Cortex of kidney (tissue), 1 donor: ENCODE measurements at places on chromosomes 16 and 17.

- no peak for DNase-seq
Measured at GRCh38 chr16:84843149-84844048, 23.6 kb downstream of the CRISPLD2 start.

GRCh38 chr16:66619534-66620428 lies 15.3 kb downstream of the CMTM3 start:
- no peak for DNase-seq

GRCh38 chr16:27313422-27314160 lies at the start of gene IL4R:
Gene IL4R, plus strand, starts transcription at chr16:27313974. Its CDS starts 26,230 bp downstream, at chr16:27340204.
- DNase-seq, result no peak

GRCh38 chr16:63921737-63922295 lies 1200.0 kb downstream of the CDH11 start:
- DNase-seq, result no peak

GRCh38 chr17:14833201-14833785 lies 431.8 kb downstream of the PMP22 start:
- DNase-seq, result no peak

GRCh38 chr16:85379041-85380001 lies 233.8 kb upstream of the GSE1 start:
- no peak for DNase-seq

GRCh38 chr16:15765880-15766279 lies 90.9 kb downstream of the MYH11 start:
- no peak for DNase-seq

DNA sequence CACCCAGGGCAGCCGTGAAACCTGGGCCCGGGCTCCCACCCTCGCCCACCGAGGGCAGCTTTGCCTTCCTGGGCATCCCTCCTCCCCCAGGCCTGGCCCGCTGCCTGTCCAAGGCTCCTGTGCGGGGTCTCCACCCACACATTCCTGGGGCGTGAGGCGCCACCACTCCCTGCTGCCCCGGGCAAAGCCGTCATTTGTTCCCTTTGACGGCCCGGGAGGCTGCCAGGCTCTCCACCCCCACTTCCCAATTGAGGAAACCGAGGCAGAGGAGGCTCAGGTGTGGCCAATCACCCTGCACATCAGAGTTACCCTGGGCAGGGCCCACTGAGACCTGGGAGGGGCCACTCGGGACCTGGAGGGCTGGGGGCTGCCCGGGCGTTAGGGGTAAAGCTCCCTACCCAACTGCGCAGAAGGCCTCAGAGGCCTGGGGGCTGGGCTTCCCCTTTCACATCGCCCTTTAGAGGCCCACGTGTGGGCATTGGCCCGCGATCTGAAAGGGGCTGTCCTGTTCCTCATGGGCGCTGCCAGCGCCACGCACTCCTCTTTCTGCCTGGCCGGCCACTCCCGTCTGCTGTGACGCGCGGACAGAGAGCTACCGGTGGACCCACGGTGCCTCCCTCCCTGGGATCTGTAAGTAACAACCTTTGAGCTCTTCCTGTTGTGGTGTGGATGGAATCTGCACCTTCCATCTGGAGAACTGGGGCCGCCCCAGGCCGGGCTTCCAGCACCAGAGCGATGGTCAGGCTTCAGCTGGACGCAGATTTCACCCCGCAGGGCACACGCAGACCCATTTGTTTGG lies at the start of gene MSLN:
Gene MSLN, plus strand, starts transcription at position 190 of the 799 bp plus-strand sequence. CDS start 1,947 bp downstream, outside the sequence.
- no peak for DNase-seq

GRCh38 chr16:31228206-31228605 lies 11.3 kb upstream of the PYDC1 start:
- no peak for DNase-seq

GRCh38 chr16:84585886-84586285 lies 32.0 kb downstream of the COTL1 start:
- no peak for DNase-seq

DNA sequence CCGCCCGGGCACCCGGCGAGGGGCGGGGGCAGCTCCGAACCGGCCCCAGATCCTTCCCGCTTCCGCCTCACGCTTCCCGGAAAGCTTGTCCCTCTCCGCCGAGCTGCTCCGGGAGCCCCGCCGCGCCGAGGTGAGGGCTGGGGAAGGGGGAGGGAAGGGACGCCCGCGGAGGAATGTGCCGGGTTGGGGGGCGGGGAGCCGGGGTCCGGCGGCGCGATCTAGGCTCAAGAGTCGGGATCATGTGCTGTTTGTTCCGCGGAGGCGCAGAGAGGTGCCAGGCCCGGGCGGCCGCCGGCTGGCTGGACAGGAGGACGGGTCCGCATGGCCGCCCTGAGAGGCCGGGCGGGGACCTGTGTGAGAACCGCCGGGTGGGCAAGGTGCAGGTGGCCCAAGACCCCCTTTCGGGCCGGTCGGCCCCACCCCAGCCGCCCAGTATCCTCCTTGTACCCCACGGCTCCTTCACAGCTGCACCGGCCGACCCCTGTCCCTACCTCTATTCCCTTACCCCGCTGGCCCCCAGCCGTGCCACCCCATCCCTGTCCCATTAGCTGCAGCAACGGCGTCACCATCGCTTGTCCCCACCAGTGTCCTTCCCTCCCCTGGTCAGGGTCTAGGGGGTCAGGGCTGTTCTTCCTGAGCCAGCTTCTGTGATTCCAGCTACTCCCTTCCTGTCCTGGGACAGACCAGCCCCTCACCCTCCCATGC lies 429 bp downstream of the KIF1C start:
- DNase-seq, result no peak

- DNase-seq, result no peak
Measured at GRCh38 chr16:56241596-56241995, 50.3 kb downstream of the GNAO1 start.

GRCh38 chr17:51524524-51524923 lies 264.2 kb downstream of the UTP18 start:
- no peak for DNase-seq

DNA sequence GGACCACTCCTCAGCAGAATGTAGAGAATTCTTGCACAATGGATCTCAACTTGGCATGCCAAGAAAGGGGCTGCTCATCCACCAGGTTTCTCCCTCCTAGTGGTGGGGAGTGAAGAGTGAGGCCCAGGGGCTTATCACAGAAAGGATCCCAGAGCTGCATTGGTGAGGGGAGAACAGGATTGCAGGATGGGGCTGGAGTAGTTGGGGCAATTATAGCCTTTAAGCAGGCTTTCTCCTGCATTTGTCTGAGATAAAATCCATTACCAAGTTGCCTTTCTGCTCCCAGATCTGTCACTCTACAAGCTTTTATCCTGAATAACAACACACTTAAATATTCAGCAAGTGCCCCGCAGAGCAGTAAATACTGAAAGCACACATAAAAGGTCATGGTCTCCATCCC lies 130.8 kb upstream of the CES5A start:
- no peak for DNase-seq

DNA sequence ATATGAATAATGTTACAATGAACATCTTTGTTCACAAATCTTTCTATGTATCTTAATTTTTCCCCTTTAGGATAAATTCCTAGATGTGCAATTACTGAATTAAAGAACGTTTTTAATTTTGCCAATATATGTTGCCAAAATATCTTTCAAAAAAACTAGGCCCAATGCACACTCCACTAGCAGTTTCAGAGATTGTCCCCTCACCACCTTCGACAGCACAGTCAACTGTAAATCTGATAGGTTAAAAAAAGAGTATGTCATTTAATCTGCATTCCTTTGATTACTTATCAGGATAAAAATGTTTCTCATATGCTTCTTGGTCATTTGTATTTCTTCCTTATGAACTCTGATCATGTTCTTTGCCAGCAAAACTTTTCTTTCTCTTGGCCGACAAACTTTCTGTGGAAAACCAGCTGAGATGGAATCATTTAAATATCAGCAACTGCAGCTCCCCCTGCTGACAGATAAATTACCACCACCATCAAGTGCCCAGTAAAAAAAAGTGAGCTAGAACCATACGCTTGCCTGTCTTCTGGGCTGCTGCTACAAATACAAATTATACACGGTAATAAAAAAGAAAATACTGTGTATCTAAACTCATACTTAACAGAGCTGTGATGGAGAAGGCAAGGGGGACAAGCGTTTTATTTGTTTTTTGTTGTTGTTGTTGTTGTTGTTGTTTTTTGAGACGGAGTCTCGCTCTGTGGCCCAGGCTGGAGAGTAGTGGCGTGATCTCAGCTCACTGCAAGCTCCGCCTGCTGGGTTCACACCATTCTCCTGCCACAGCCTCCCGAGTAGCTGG lies 19.6 kb upstream of the KANSL1 start:
- no peak for DNase-seq

- DNase-seq, result no peak
Measured at GRCh38 chr16:55754056-55754455, 78.8 kb downstream of the CES1 start.

DNA sequence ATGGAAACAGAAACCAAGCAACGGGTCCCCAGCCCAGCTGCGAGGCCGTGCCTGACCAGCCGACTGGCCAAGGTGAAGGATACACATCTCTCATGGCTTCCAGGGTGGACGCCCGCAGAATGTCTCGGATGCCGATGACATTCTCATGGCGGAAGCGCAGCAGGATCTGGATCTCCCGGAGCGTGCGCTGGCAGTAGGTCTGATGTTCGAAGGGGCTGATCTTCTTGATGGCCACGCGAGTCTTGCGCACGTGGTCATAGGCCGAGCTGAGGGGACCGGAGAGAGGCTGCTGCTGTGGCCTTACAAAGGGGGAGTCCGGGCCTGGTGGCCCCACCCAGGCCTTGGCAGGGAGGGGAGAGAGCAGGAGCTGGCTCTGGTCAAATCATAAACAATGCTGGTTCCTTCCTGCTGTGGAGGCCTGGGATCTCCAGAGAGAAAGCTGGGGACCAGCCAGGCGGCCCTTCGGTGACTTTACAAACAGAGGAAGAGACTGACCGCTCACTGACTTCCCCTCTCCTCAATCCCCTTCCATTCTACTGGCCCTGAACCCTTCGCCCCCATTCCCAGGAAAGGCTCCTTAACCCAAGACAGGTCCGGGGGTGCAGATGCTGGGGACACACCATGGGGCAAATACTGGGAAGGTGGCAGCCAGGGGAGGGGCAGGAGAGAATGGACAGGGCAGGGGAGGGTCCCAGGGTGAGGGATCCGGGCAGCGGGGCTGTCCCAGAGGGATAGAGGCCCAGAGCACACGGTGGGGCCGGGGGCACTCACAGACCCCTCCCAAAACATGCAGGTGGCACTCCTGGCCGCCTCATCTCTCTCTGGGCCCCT lies 1.1 kb downstream of the MAPK3 start:
- DNase-seq, result no peak

GRCh38 chr17:7435676-7436555 lies 681 bp downstream of the TMEM102 start:
- no peak for DNase-seq

DNA sequence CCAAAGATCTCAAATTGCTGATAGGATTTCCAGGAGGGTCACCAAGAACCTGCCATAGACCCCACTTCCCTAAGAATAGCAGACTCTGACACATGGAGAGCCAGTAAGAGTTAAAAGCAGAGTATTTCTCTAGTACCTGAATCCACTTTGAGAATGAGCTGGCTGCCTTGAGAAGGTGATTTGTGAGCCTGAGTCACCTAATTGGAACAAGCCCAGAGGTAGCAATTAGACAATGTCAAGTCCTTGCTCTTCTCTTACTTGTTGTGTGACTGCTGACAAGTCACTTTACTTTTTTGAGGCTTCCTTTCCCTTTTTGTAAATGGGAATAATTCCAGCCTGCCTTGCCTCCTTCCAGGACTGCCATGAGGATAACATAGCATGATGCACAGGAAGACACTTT lies 76.1 kb upstream of the ASIC2 start:
- DNase-seq, result no peak

- DNase-seq, result no peak
Measured at GRCh38 chr17:60610473-60610872, 10.5 kb downstream of the PPM1D start.

DNA sequence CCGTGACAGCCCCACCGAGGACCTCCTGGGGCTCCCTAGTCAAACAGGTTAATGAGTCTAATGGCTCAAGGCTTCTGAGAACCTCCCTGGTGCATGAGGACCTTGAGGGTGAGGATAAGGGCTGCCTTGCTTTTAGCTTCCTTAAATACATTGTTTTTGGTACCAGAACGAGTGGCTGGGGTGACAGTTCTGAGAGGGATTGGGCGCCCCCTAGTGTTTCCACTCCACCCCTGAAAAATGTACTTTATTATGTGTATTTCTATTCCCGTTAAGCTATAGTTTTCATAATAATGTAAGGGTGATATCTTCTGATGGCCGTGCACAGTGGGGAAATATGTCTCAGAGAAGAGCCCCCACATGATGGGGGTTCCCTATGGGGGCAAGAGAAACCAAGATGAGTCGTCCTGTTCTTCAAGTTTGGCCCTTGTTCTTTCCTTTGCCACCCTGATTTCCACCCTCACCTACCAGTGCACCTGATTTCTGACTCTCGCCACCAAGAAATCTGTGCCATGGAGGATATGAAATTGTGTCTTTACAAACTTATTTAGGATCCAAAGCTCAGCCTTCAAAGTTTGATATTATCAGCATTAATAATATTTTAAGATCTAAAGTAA lies 14.5 kb upstream of the VWA3A start:
- no peak for DNase-seq

DNA sequence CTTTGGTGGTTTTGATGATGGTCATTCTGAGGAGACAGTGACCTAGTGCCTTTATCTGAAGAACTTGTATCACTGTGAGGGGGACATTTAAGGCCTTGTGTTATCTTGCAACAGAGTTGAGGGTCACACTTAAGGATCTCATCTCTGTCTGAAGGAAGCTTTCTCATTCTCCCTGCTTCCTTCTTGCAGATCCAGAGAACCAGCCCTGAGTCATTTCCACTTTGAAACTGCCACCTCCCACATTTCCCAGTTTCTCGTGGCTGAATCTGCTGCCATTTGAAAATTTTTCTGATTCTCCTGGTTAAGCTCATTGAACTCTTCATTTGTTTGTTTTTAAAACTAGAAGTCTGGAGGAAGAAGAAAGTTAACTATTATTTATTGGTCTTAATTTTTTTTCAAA lies 190.2 kb upstream of the CDH11 start:
- no peak for DNase-seq

GRCh38 chr16:10579965-10580882 lies at the start of gene EMP2:
Gene EMP2, minus strand, starts transcription at chr16:10580598. Its CDS starts 32,981 bp downstream, at chr16:10547617.
- DNase-seq, result no peak
